ENCODE measurements at places on chromosomes 2 and 18. TPM values are rescaled to one million over a fixed set of nuclear protein-coding genes. Genes with fewer than 3 reads are reported as not detected.
A peak's percentile ranks its signal among the peaks of the same experiment; 100 is the strongest.

DNA sequence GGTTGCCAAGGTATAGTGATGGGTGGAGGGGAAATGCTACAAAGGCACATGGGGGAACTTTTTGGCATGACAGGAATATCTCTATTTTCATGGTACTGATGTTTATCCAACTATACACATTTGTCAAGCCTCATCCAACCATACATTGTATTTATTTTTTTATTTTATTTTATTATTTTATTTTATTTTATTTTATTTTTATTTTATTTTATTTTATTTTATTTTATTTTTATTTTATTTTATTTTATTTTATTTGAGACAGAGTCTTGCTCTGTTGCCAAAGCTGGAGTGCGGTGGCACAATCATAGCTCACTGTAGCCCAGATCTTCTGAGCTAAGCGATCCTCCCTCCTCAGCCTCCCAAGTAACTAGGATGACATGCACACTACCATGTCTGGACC, 219.1 kb downstream of the ZRANB3 start:
- DNase-seq: no peak

GRCh38 chr2:229620289-229620688, 94.1 kb downstream of the DNER start:
- DNase-seq: no peak

DNA sequence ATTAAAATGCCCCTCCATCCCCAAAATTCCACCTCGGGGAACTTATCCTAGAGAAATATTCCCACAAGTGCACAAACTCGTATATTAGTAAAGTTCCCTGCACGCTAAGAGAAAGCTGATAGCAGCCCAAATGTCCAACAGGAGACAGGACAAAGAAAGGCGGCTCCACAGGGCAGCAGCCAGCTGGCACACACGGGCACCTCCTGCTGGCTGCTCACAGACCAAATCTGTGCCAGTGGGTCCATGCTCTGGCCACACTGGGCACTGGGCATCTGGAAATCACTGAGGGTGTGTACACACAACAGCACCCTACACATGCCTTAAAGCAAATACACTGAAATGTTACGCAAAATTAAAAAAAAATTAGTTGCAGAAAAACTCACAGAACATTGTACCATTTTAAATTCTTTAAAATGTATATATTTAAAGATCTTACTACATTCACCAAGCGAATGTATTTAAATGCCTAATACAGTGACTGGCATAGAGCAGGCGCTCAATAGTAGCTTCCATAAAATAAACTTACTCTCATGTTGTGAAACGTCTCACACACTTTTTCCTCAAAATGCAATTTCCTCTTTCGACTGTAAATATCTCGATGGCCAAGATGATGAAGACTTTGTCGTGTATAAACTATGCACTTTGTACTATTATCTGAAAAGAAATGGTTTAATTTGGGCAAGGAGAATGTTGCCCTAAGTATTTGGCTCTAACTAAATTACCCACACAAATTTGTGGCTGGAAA, 19.4 kb downstream of the ZNF516 start:
- DNase-seq: no peak

GRCh38 chr2:231138699-231139098, 13.9 kb upstream of the HTR2B start:
- no peak for DNase-seq

DNA sequence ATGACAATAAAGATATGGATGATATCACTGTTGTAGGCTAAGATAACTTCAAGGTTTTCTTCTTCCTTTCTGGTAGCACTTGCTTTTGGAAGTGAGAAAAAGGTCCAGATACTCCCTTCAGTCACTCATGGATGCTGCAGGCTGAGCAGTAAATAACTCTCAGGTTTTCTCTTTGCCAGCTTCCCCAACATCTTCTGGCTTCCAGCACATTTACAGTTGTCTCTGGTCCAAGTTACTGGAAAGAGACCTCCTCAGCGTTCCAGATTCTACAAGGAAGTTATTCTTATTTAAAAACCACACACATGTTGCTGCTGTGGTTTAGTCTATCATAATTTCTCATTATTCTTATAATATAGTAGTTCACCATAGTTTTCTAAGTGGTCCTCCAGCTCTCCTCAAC, 383.4 kb downstream of the PLCL1 start:
- no peak for DNase-seq

- DNase-seq: peak; percentile 49
Measured at GRCh38 chr18:77650799-77651385, 401.2 kb downstream of the GALR1 start.

GRCh38 chr2:176652300-176653182, 383.3 kb downstream of the MTX2 start:
- DNase-seq: no peak

DNA sequence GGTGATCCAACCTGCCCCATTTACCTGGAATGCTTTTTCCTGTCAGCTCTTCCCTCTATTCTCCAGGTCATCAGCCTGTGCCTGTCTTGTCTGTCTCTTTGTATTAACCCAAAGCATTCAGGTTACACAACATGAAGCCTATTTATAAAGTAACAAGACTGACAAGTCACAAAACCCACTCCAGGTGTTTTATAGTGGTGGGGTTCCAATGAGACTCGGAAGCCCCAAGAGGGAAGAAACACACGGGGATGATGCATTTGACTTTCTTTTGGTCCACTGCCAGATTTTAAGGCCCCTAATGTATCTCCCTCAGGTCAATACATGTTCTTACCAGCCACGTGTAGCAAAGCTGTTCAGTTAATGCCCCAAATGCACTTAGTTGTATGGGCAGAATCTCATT, 27.5 kb downstream of the TGFA start:
- DNase-seq: no peak

DNA sequence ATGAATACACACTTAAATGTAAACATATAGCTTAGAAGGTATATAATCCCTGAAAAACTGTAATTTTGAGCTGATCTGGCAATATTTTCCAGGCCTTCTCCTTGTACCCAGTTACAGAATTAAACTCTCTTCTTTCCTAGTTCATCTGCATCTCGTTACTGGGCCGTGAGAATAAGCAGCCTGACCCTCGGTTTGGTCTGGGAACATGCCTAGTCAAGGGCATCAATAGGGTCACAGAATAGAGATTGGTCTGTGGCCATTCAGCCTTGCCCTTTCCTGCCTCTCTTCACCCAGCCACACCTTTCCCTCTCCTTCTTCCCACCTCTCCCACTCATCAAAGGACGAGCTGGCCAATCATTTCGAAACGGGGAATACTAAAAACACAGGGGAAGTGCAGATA, 27.3 kb downstream of the SULT1C2 start:
- no peak for DNase-seq

GRCh38 chr2:72116081-72116533, 31.6 kb downstream of the CYP26B1 start:
- no peak for DNase-seq

GRCh38 chr2:15665067-15665942, 73.6 kb downstream of the DDX1 start:
- DNase-seq: no peak

- DNase-seq: no peak
Measured at GRCh38 chr2:106581328-106581727, 94.2 kb downstream of the CD8B2 start.

- DNase-seq: no peak
Measured at GRCh38 chr18:72601481-72601880, 57.3 kb upstream of the CBLN2 start.

- no peak for DNase-seq
Measured at GRCh38 chr2:211103989-211104388, 547.6 kb downstream of the CPS1 start.

GRCh38 chr2:219598308-219599078, 836 bp downstream of the STK11IP start:
- DNase-seq: no peak

- DNase-seq: no peak
Measured at GRCh38 chr2:207119048-207119447, 46.7 kb downstream of the KLF7 start.

- DNase-seq: no peak
Measured at GRCh38 chr2:119469661-119470297, 38.1 kb downstream of the TMEM37 start.

GRCh38 chr2:1837458-1837857, 93.1 kb upstream of the PXDN start:
- DNase-seq: no peak

- no peak for DNase-seq
Measured at GRCh38 chr2:236210536-236210935, 42.4 kb upstream of the GBX2 start.

GRCh38 chr18:23883277-23883790, 131.2 kb upstream of the TTC39C start:
- no peak for DNase-seq

- DNase-seq: no peak
Measured at GRCh38 chr2:2739231-2739795, 408.2 kb upstream of the MYT1L start.

DNA sequence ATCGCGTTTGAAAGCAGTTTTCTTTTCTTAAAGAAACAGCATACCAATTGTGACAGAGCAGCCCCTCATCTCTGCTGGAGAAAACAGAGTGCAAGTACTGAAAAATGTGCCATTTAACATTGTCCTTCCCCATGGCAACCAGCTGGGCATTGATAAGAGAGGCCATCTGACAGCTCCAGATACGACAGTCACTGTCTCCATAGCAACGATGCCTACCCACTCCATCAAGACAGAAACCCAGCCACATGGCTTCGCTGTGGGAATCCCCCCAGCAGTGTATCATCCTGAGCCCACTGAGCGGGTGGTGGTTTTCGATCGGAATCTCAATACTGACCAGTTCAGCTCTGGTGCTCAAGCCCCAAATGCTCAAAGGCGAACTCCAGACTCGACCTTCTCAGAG, 9.5 kb downstream of the GRHL1 start:
- DNase-seq: no peak

GRCh38 chr2:23547725-23548124, 162.7 kb downstream of the KLHL29 start:
- no peak for DNase-seq

DNA sequence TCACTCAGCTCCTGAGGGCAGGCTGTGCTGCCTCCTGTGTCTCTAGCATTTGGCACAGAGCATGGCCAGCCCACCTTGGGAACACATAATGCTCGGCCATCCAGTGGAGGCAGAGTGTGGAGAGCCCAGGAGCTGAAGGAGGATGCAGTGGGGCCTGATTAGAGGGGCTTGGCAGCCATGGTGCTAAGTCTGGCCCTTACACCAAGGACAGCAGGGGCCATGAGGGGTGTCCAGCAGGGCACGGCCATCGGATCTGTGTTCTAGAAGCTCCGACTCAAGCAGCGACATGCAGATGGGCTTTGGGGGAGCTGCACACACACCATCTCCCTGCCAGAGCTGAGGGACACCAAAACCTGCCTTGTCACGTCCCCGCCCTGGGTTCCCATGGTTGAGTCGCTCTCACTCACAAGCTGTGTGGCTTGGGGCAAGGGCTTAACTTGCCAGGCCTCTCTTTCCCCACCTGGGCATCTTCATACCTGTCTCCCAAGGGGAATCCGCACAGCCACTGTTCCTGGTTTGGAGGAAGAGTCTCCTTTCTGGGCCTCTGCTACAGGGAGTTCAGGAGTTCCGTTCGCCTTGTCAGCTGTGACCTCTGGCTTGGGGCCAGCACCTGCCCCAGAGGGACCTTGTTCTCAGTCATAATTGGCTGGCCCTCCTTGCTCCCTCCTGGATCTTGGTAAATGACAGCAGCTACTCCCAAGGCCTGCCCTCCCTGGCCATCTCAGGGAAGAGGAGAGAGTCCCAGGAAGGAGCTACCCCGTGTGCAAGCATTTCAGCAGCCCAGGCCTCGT, 1.3 kb upstream of the TOGARAM2 start:
- DNase-seq: no peak

GRCh38 chr18:58491773-58492752, 136.8 kb downstream of the ALPK2 start:
- DNase-seq: no peak

DNA sequence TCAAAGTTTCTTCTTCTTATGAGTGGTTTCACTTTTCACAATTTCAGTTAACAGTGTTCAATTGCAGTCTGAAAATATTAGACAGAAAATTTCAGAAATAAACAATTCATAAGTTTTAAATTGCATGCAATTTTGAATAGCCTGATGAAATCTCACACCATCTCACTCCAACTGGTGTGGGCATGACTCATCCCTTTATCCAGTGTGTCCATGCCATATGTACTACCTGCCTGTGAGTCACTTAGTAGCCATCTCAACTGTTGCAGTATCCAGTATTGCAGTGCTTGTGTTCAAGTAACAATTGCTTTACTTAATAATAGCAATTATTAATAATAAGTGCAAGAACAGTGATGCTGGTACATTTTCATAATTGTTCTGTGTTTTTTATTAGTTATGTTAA, 1202.5 kb downstream of the DSC3 start:
- DNase-seq: no peak

DNA sequence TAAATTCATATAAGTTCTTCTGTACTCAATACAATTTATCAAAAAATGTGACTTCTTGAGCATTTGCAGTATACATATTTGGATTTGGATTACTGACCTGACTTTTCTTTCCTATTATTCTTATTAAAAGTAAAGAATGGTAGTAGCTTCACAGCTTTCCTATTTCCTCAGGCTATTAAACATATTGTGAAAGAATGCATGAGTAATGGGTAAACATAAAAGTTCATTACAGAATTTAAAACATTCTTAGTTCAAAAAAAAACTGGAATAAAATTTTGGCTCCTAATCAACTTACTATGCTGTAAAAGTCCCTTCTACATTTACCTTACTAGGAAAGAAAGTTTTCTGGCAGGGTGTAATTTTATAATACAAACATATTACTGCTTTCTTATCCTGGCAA, 27.3 kb upstream of the C2orf66 start:
- DNase-seq: no peak

DNA sequence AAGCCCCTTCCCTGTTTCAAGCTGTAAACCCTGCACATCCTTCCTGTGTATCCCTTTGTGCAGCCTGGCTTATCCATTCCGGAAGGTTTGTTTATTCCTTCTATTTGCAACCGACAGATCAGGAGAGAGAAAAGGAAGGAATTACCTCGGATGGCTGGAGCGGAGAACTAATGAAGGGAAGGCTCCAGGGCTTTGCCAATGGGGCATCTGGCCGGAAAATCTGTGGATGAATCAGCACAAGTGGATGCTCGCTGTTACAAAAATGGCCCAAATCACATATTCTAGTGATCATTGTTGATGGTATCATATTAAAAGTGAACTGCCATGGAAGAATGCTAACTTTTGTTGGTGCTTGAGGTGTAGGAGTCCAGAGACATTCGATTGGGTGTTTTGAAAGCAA, 97.1 kb downstream of the AQP4 start:
- no peak for DNase-seq

- DNase-seq: no peak
Measured at GRCh38 chr2:85310330-85310729, 17.5 kb downstream of the TGOLN2 start.

DNA sequence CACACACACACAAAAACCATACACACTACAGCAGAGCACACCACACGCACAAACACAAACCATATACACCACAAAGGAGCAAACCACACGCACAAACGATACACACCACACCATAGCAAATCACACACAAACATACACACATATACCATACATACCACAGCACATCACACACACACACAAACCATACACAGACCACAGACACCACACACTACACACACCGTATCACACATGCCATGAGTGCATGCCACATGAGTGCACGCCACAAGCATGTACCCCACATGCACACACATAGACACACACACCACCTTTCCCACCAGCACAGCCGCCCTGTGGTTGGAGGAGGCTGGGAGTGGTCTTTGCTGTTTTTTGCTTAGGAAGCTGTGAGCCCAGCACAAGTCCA, 517.1 kb upstream of the MYT1L start:
- no peak for DNase-seq

GRCh38 chr2:215796140-215796855, 217.1 kb downstream of the MREG start:
- DNase-seq: no peak

Gene EDAR
- 2.9 TPM for polyA plus RNA-seq

Gene LBX2
- 1.9 TPM for polyA plus RNA-seq

Gene WIPF1
- 29.5 TPM for polyA plus RNA-seq

Gene SNORC
- 2.3 TPM for polyA plus RNA-seq

Gene DLX2
- 0.13 TPM for polyA plus RNA-seq

Gene TDRD15
- not detected for polyA plus RNA-seq

Gene REG3G
- not detected for polyA plus RNA-seq

Measured in right renal pelvis (tissue), 4 donors.